ENCODE measurements at places on chromosomes 2 and 18. TPM values are rescaled to one million over a fixed set of nuclear protein-coding genes. Genes with fewer than 3 reads are reported as not detected.

The CYP26B1 gene
- total RNA-seq: 3.9 TPM

The TNS1 gene
- 141 TPM for total RNA-seq

The MAP3K19 gene
- not detected for total RNA-seq

The L3MBTL4 gene
- total RNA-seq: 19.7 TPM

The PIEZO2 gene
- total RNA-seq: 1.9 TPM

The MROH2A gene
- total RNA-seq: not detected

DNA sequence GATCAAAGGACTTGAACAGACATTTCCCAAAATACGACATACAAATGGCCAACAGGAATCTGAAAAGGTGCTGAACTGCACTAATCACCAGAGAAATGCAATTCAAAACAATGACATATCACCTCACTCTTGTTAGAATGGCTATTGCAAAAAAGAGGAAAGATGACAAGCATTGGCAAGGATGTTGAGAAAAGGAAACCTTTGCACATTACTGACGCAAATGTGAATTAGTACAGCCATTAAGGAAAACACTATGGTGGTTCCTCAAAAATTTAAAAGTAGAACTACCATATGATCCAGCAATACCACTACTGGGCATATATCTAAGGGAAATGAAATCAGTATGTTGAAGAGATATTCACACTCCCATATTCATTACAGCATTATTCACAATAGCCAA lies 57.7 kb upstream of the ASPRV1 start:
- DNase-seq: no peak

DNA sequence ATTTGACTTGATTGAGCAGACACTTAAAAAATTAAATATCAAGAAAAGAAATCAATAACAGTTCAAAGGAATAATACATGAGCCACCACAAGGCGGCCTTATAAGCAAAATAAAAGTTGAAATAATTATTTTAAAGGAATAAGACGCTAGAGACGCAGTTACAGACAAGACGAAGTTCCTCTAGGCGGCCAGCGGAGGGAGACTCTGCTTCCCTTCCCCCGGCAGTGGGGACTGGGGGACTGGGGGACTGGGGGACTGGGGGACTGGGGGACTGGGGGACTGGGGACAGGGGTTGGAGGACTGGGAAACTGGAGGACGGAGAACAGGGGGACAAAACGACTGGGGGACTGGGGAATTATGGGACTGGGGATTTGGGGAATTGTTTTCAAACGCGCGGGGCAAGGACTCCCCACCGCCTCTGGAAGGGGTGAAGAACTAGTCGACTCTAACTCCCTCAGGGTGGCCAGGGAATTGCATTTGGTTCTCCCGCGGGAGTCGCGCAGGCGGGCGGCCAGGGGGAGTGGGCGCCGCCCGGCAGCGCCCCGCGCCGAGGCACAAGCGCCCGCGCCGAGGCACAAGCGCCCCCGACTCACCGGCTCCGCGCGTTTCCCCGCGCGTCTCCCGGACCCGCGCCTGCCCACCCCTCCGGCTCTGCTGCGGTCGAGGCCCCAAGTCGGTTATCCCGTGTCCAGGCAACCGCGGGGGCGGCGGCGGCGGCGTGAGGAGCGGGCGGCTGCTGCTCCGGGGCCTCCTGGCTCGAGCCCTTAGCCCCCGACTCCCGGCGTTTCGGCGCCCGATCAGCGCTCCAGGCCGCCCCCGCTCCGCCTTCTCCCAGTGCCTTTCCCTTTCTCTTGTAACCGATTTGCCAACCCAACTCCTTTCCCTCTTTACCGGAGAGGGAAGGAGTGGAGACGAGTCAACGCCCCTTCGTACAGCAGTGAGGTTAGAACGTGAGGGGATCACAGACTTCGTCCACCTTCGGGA lies at the start of gene CCDC178:
Gene CCDC178 (minus strand): TSS at position 662 of the 984 bp plus-strand sequence. CDS start 28,633 bp downstream, outside the sequence.
- no peak for DNase-seq

GRCh38 chr2:7394195-7394594 lies 477.0 kb downstream of the RNF144A start:
- no peak for DNase-seq

GRCh38 chr2:120177973-120178372 lies 45.2 kb downstream of the TMEM185B start:
- DNase-seq: no peak

DNA sequence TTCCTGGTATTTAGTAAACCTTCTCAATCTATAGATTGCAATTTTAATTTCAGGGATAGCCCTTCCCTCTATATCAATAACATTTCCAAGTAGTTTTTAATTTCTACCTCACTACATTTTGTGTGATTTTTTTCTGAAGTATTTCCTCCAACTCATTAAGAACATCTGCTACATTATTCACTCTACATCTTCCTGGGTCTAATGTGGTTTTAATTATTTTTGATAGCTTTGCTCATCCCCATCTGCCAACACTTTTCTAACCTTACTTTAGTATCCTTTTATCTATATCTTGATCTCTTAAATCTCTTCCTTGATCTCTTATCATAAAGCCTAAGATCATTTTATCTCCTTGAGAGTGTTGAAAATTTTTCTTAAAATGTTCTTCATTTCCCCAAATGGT lies 278.3 kb upstream of the CYP26B1 start:
- no peak for DNase-seq

DNA sequence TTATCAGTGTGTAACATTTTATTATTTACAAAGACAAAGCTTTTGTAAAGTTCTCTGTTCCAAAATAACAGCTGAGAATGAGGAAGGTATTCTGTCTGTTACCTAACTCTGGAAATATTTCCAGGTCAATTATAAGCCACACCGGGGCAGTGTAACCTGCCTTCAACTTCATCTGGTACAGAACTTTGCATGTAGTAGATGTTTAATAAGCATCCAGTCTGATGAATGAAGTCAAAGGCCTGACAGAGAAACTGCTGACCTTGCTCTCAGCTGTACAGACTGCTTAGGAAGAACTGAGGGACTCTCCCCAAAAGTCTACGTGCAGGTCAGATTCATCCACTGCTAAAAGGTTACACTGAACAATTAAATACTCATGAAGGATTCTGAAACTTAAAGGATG lies 43.3 kb downstream of the WDFY1 start:
- DNase-seq: no peak

Measured in breast epithelium (tissue), 4 donors.